H1 (cell line): ENCODE measurements at places on chromosomes 6 and 20.

DNA sequence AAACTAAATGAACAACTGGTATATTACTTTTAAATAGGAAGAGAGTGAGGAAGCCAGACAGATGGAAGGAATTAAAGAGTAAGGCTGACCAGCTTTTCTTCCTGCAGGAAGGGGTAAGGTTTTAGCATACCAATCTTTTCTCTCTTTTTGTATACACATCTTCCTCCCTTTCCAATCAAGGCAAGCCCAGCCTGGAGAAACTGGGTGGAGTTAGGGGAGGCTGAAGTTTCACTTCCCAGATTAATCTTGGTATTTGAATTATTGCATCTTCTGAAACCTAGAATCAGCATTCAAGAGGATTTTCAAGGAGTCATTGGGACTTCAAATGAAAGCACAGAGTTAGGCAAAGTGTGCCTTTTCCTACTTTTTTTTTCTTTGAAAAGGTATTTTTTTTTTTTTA, 33.1 kb downstream of the TMEM14A start:
- H3K36me3 ChIP-seq, result no peaks in the 10 kb centered on the region
- H3K27me3 ChIP-seq, result no peaks in the 10 kb centered on the region
- H3K4me1 ChIP-seq, result no peaks in the 10 kb centered on the region
- no peak overlapping the region for H3K27ac ChIP-seq
- DNase-seq, result no peak

DNA sequence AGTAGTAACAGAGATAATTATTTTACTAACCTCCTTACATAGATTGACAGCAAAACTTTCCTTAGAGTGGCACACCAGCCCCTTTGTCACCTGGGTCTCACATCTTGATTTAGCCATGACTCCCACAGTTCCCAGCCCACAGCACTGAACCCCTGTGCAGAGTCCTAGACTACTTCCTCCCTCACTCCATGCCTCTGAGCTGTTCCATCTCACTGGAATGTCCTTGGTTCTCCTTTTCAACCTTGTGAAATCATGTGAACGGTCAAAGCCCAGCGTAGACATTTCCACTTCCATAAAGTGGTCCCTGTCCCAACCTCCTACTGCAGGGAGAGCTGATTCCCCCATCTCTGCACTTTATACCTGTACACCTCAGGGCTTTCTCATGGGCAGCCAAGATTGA, 19.7 kb downstream of the CGA start:
- H3K27ac ChIP-seq, result no peak overlapping the region
- no peaks in the 10 kb centered on the region for H3K36me3 ChIP-seq
- no peak for DNase-seq
- H3K4me3 ChIP-seq, result no peak overlapping the region
- no peaks in the 10 kb centered on the region for H3K4me1 ChIP-seq

- H3K36me3 ChIP-seq, result no peaks in the 10 kb centered on the region
- no peaks in the 10 kb centered on the region for H3K27me3 ChIP-seq
- H3K27ac ChIP-seq, result no peak overlapping the region
- DNase-seq, result no peak
- H3K4me3 ChIP-seq, result no peak overlapping the region
These were observed 262.3 kb upstream of the SOX4 start for GRCh38 chr6:21331235-21331634.

GRCh38 chr6:158041370-158041769, 59.7 kb downstream of the SYNJ2 start:
- H3K4me3 ChIP-seq, result no peak overlapping the region
- no peaks in the 10 kb centered on the region for H3K36me3 ChIP-seq
- DNase-seq, result no peak
- peaks cover 10% of the 10 kb centered on the region for H3K4me1 ChIP-seq
- H3K27me3 ChIP-seq, result no peaks in the 10 kb centered on the region

GRCh38 chr6:170584954-170585498, 589 bp upstream of the PDCD2 start:
- peak overlapping the region; percentile 67 for H3K4me3 ChIP-seq
- DNase-seq, result peak; percentile 25
- H3K27ac ChIP-seq, result peak overlapping the region; percentile 73
- H3K27me3 ChIP-seq, result no peaks in the 10 kb centered on the region
- peaks cover 25% of the 10 kb centered on the region for H3K36me3 ChIP-seq
- peaks cover 6% of the 10 kb centered on the region; the same call in 1 of the 2 replicates for H3K4me1 ChIP-seq

DNA sequence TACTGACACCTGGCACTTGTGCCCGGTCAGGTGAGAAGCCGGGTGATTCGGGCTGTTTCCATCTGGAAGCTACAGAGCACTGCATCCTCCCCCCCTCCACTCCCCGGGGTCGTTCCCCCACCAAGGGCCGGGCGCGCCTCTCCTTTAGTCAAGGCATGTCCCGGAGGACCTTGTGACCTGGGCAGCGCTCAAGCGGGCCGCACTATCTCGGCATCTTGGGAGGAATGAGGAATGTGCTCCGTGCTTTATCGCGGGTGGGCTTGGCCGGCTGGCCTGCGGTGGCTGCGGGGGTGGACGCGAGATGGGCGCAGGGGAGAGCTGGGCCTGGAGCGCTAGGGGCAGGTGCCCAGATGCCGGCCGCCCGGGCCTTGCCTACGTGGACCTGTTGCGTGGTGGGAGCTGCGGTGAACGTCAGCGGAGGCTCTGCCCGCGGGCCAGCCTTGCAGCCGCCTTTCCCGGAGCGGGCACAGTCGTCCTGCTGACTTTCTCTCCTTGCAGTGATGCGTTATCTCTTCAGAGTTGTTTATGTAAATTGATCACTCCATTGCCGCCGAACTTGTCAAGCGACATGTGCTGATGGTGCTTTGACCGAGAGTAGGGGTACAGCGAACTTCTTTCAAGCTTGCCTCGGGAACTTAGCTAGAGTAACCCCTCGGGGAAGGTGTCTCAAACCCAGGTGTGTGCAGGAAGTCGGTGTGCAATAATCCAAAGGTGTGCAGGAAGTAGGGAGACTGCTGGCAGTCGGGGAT, 1.1 kb downstream of the LRRC1 start:
- peak; percentile 67 for DNase-seq
- no peak overlapping the region for H3K27ac ChIP-seq
- H3K4me3 ChIP-seq, result peak overlapping the region; percentile 88
- no peaks in the 10 kb centered on the region for H3K36me3 ChIP-seq

GRCh38 chr6:143336446-143337152, 113.9 kb downstream of the ADAT2 start:
- H3K27me3 ChIP-seq, result no peaks in the 10 kb centered on the region
- no peaks in the 10 kb centered on the region for H3K36me3 ChIP-seq
- no peak overlapping the region for H3K4me3 ChIP-seq
- H3K4me1 ChIP-seq, result no peaks in the 10 kb centered on the region

GRCh38 chr20:63163596-63164483, 52.1 kb downstream of the YTHDF1 start:
- peaks cover 4% of the 10 kb centered on the region for H3K4me1 ChIP-seq
- no peak overlapping the region for H3K27ac ChIP-seq
- no peaks in the 10 kb centered on the region for H3K27me3 ChIP-seq
- H3K4me3 ChIP-seq, result no peak overlapping the region
- DNase-seq, result no peak

- no peak overlapping the region for H3K27ac ChIP-seq
- H3K4me3 ChIP-seq, result no peak overlapping the region
- DNase-seq, result no peak
- H3K4me1 ChIP-seq, result no peaks in the 10 kb centered on the region
- H3K36me3 ChIP-seq, result no peaks in the 10 kb centered on the region
These were observed 91.2 kb upstream of the GLP1R start for GRCh38 chr6:38957426-38957825.

DNA sequence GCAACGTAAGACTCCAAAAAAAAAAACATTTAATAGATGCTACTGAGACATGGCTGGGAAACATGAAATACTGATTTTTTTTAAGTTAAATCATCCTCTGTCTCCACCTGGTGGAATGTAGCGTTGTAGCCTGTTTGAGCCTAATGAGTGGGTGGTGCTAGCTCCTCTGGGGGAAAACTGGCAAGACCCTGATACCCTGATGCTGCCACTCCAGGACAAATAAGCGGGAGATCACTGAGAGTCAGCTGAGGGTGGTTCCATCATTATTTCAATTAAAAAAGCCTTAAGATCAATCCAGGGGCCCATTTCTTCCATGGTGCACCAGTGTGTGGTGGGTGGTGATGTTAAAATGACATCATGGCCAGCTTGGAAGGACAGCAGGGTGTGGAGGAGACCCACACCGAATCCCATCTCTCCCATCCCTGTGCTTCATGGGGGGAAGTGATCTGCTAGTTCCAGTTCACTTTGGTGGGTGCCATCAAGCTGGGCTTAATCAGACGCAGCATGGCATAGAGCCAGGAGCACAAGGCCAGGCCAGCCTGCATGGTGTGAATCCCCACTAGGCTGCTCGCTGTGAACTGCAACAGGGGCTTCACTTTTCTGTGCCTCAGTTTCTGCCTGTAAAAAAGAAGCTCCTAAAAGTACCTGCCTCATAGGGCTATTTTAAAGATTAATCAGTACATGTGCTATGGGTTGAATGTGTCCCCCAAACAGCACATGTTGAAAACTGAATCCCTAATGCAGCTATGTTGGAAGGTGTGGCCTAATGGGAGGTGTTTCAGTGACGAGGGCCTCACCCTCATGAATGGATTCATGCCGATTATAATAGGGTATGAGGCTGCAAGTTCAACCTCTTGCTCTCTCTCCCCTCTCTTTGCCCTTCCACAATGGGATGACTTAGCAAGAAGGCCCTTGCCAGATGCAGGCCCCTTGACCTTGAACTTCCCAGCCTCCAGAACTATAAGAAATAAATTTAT, 13.0 kb upstream of the MRPS10 start:
- no peaks in the 10 kb centered on the region for H3K4me1 ChIP-seq
- H3K27ac ChIP-seq, result no peak overlapping the region
- H3K36me3 ChIP-seq, result peaks cover 41% of the 10 kb centered on the region
- H3K27me3 ChIP-seq, result no peaks in the 10 kb centered on the region
- no peak for DNase-seq

DNA sequence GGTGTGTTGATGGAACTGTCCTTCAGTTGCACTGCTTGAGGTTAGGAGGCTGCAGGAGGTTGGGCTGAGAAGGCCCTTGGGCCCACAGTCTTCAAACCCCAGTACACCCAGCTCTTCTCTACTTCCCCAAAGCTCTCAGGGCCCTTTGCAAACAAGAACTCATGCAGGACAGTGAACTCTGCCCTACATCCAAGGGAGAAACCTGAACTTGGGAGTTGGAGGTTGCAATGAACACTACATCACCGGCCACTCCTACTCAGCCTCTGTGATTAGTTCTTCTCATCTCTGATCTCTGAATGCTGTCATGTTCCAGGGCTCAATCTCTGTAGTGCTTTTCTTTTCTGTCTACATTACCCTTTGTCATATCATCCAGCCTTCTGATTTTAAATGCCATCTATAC, 148.5 kb upstream of the PDE7B start:
- no peaks in the 10 kb centered on the region for H3K4me1 ChIP-seq
- no peaks in the 10 kb centered on the region for H3K27me3 ChIP-seq
- no peak overlapping the region for H3K4me3 ChIP-seq
- no peak for DNase-seq

DNA sequence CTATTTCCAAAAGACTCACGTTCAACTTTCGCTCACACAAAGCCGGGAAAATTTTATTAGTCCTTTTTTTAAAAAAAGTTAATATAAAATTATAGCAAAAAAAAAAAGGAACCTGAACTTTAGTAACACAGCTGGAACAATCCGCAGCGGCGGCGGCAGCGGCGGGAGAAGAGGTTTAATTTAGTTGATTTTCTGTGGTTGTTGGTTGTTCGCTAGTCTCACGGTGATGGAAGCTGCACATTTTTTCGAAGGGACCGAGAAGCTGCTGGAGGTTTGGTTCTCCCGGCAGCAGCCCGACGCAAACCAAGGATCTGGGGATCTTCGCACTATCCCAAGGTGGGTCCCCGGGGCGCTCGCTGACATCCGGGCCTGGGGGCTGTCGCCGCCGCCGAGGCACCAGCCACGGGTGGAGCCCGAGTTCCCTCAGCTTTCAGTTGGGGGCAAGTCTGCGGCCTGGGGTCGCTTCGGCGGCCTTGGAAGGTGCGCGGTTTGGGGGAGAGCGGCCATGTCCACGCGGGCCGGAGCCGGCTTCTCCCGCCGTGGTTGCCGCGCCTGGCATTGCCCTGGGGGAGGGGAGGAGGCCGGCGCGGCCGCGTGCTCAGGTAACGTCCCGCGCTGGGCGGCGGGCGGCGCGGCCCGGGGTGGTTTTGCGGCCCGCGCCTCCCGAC, 429 bp downstream of the AMD1 start:
- H3K4me3 ChIP-seq, result peak overlapping the region; percentile 95
- DNase-seq, result no peak
- H3K36me3 ChIP-seq, result no peaks in the 10 kb centered on the region
- H3K27ac ChIP-seq, result peak overlapping the region; percentile 75
- H3K4me1 ChIP-seq, result no peaks in the 10 kb centered on the region; the same call in 1 of the 2 replicates
- H3K27me3 ChIP-seq, result no peaks in the 10 kb centered on the region

DNA sequence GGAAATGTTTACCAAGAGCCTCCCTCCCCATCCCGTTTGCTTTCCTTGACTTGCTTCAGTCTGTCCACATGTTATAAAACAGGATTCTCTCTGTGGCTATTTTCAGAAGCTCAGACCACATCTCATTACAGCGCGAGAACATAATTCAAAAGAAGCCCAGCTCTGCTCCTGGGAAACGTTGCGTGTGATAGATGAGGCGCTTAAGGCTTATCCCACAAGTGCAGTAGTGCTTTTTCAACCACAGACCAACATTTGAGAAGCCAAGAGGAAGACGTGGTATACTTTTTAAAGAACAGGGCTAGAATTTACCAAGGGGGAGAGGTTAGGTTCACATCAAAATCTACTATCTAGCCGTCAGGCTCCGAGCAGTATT, 239.5 kb downstream of the SLC24A3 start:
- H3K4me3 ChIP-seq, result no peak overlapping the region
- H3K36me3 ChIP-seq, result no peaks in the 10 kb centered on the region
- DNase-seq, result no peak
- H3K27ac ChIP-seq, result no peak overlapping the region

DNA sequence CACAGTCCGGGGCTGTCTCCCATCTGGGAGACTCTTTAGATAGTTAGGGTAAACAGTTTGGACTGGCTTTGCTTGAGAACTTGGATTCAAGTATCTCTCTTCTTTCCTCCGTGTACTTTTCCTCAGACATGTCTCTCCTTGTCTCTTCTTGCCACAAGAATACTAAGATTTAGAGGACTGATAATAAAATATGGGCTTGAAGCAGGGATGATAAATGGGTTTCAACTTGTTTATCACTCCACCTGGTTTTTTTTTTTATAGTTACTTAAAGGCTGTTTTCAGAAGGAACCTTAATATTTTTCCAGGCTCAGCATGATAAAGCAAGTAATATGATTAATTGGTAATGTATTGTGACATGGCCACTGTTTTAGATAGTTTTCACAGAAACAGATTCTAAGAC, 40.9 kb upstream of the KIF13A start:
- H3K4me1 ChIP-seq, result peaks cover 4% of the 10 kb centered on the region
- no peaks in the 10 kb centered on the region for H3K27me3 ChIP-seq
- DNase-seq, result no peak

DNA sequence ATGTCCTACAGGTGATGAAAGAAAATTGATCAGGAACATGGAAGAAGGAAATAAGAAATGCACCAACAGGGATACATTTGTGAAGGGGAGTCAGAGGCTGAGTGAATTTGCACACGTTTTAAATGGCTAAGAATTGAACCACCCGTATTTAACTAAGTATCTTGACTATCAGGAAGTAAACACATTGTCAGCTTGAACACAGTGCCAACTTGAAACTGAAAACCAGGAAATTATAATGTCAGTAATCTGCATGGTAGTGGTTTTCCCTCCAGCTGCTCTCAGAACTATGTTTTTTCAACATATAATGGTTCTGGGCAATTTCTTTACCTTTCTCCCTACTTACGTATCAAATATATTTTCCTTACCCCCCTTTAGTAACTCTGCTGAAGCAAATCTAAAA, 366.5 kb upstream of the POU3F2 start:
- no peaks in the 10 kb centered on the region for H3K36me3 ChIP-seq
- no peak overlapping the region for H3K27ac ChIP-seq
- no peak for DNase-seq
